Pulmonary artery endothelial cell (primary cell): ENCODE measurements at places on chromosomes 16 and 17.
A peak's percentile ranks its signal among the peaks of the same experiment; 100 is the strongest.

DNA sequence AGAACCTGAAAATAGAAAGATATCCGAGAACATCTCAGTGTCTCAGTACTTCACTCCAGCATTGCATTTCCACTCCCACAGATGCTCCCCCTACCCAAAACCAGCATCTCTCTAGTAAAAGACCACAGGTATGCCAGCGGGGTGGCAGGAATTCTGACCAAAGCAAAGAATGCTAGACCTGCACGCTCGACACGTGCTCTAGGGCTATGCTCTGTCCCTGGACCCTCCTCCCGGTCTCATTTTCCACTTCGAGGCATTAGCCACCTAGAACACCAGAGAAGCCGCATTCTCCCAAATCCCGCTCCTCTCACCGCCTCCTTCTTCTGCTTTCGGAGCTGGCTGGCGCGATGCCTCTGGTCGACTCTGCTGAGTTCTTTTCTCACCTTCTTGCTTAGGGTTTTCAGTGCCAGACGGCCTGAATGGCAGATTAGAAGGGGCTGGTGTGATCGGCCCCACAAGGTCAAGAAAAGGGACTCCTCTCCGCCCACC is 487 bp downstream of the TSR1 start:
- no peak for DNase-seq

- DNase-seq, result peak; percentile 82
Observed at GRCh38 chr17:17710728-17711541, 29.7 kb downstream of the RAI1 start.

DNA sequence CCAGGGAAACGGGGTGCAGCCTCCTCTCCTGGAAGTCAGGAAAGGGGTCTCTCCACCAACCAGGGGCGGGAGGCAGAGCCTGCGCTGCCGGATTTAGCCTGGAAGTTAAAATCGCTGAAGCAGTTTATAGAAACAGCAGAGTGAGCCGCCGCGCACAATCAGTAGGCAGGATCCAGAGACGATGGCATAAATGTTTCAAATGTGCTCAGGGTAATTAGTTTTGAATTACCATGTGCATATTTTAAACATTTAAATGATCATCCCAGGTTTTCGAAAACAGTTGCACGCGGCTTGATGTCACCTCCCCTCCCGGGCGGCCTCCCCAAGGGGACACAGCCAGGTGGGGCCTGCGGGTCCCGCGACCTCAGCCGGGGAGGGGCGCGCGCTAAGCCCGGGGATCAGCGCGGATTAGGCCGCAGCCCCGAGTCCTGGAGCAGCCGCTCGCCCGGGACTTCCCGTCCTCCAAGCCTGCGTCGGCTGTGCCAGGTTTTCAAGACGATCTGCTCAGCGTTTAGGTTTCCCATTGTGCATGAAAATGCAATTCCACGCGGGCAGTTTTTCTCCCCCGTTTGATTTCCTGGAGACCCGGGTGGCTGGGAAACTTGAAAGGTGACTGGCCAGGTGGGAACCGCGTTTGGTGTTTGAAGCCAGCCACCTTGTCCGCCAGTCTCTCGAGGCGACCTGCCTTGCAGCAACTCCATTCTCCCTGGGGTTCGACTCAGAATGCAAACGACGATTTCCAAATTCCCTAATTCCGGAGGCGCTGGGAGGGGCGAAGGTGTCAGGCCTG is 78.3 kb downstream of the RPA1 start:
- DNase-seq, result no peak

GRCh38 chr17:81888105-81888987 is 3.0 kb downstream of the ALYREF start:
- no peak for DNase-seq

DNA sequence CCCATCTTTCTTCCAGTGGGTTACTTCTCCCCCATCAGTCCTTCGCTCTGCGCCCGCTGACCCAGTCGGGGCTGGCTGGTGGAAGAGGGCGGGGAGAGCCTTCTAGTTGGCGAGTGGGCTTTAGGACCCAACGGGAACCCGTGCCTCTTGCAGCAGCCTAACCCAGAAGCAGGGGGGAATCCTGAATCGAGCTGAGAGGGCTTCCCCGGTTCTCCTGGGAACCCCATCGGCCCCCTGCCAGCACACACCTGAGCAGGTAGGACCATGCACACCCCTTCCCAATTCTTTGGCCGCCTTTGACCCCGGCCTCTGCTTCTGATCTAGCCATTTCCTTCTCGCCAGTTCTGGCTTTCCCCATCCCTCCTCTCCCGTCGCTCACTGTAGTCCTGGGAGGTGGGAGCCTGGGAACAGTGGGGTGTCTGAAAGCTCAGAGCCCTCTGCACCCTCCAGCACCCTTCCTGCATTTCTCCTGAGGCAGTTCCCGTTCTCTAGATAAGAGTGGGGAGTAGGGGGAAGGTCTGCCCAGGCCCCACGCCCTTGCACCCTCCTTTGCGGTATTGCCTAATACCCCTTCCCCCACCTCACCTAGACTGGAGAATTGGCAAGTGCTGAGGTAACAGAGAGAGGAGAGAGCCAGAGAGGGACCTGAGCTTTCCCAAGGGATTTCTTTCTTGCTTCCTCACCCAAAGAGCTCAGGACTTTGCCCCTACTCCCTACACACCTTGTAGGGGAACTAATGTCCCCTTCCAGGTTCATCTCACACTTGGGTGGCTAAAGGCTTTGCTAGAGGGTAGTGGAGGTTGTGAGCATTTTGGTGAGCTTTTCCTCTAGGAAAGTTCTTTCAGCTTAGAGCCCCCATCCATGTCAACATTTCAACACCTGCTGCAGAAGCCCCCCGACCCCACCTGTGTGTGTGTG is at the start of gene RARA:
TSS of gene RARA (plus strand) at position 150 of the 918 bp plus-strand sequence. CDS start 22,039 bp downstream, outside the sequence.
- no peak for DNase-seq

DNA sequence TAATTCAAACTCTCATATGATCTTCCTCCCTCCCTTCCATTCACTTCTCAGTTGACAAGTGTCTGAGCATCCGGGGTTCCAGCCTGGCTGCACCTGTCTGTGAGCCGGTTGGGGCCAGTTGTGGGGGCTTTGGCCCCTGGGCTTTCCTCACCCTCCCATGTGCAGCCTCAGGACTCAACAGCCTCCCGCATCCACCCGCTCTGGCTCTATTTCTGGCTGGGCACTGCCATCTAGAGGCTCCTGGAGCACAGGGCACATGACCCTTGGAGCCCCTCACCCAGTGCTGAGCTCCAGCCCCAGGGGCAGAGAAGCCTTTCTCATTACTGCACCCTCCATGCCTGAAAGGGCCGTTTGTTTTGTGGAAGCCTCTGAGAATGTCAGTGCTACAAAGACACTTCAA is 43.3 kb downstream of the HAPSTR1 start:
- DNase-seq, result no peak

DNA sequence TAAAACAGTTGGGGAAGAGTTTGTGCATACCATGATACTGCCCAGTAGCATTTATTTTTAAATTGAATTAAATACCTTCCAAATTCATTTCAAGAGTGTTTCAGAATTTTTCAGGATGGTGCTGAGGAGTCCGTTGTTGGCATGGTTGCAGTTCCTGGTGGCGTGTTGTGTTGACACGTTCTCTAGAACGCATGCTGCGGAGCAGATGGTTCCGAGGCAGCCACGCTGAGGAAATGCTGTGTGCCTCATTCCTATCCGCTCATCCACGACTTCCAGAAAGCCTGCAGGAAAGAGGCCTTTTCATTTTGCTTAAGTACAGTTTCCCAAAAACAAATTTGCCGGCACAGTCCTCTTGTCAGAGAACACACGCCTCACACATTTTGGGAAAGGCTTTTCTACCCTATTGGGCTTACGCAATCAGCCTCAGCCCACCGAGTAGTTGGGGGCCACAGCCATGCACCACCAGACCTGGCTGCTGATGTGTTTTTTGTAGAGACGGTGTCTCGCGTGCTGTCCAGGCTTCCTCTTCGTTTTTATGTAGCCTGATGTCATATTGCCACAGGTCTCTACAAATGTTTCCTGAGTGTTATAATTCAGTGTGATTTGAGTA is 32.1 kb upstream of the IL17C start:
- no peak for DNase-seq

GRCh38 chr16:15834502-15834901 is 22.3 kb downstream of the MYH11 start:
- no peak for DNase-seq

DNA sequence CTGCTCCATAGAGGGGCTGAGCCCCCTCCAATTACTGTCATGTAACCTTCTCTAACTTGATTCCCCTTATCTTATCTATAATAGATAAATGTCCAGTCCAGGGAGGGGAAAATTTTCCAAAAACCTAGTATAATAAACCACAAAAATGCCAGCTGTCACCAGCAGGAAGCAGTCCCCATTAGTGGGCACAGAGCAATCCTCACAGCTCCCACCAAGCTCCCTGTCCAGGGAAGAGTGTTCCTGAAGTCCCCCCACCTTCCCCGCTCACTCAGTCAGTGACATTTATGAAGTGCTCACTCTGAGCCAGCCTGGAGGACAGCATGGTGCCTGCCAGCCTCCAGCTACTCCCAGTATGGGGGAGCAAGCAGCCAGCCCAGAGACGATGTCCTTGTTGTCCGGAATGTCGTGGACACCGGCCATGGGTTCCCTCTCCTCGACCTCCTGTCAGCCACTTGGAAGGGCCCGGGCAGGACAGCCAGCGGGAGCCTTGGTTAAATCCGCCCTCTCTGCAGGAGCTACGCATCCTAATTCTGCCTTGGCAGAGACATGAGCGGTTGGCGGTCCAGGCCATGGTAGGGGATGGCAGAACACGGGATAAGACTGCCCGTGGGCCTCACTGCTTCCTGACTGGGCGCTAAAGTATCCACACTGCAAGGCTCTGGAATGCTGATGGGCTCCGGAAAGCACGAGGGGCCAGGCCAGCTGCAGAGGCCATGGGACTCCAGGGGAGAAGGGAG is 102.0 kb upstream of the CDH5 start:
- DNase-seq, result no peak

DNA sequence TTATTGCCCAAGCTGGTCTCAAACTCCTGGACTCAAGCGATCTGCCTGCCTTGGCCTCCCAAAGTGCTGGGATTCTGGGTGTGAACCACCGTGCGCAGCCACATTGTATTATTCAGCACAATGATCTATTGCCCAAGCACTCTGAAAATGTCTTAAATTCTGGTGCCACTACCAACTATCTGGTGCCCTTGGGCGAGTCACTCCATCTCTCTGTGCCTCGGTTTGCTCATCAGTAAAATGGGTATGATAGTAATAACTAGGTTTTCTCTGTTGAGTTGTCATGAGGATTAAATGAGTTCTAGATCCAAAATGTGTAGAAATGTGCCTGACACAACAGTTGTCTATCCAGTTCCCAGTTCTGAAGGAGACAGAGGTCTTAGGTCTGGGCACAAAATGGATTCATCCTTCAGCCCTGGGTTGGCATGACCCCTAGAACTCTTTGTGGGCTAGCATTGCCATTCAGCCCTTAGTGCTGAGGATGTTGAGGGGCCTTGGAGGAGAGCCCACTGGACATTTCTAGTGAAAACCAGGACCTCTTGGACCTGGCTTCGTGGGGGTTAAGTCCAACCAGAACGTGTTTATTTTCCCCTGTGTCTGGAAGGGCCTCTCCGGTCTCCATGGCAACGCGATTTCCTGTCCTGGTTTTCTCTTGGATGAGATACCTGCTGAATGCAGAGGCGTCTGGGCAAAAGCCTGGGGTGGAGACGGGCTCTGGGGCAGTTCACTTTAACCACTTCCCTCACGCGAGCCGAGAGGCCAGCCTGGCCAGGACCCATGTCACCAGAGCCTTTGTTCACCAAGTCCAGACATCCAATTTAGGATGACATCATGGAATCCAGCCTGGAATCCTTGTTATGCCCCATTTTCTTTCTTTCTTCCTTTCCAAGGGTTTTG is 43.7 kb upstream of the TNRC6A start:
- DNase-seq, result no peak

- no peak for DNase-seq
Observed at GRCh38 chr16:17431012-17431411, 39.7 kb downstream of the XYLT1 start.

GRCh38 chr16:85091522-85091910 is 20.8 kb downstream of the CIBAR2 start:
- DNase-seq, result no peak

DNA sequence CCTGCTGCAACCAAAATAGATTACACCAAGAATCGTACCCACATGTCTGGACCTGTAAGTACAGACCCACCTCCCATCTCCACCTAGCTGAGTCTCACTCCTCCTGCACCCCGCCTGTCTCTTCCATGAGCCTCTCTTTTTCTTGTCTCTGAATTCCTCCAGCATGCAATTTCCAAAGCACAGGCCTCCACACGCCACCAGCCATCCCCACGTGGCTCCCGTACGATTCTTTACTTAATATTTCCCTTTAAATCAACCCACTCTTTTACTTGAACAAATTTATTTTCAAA is 1.2 kb downstream of the RPH3AL start:
- DNase-seq, result no peak

DNA sequence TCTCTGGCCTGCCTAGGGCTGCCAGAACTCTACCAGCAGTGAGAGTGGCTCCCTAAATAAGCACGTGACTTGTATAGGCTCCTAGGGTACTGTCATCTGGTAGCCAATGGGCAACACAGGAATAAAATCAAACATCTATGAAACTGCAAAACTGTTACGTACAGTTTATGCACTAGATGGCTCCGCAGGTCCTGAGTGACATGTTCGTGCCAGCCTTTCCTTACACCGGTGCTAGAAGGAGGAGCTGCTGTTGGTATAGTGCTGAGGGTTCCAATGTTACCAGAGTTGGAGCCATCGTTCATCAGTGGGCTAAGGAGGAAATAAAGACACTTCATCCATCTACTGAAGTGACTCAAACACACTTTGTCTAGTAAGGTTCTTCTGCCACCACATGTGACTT is 63.2 kb upstream of the TRAP1 start:
- no peak for DNase-seq

DNA sequence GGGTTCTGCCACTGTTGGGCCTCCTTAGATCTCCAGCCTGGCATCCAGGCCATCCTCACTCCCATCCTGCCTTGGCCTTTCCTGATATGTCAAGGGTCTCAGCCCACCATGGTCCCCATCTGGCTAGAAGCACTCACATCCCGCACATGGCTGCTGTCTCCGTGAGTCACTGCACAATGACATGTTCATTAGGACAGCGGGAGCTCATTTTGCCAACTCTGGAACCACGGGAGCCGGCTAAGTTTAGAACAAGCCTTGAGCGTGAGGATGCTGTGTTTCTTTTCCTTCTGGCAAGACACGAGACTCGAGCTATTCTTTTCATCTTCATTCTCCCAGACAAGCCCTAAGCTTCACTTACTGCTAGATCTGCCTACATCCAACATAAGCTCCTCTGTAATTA is 65.7 kb upstream of the KSR1 start:
- DNase-seq, result no peak

DNA sequence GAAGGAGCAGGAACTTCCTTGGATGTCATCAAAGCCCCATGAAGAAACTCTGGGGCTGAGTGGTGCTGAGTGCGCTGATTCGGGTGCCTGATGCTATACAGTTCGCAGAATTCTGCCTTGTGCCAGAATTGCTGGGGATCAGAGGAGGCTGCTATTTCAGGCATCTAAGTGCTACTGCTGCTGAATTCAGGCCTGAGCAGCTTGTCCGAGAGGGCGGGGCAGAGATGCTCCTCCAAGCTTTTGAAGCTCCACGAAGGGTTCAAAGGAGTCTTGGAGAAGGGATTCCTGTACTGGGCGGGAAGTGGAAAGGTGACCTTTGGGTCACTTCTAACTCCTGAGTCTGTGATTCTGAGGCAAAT is 227.8 kb downstream of the CCDC182 start:
- no peak for DNase-seq

GRCh38 chr16:50207652-50208051 is 54.5 kb downstream of the TENT4B start:
- DNase-seq, result no peak

GRCh38 chr17:43542859-43543258 is 3.3 kb downstream of the ETV4 start:
- no peak for DNase-seq
